COLO829 (cell line): ENCODE measurements at places on chromosomes 11 and 22.

GRCh38 chr11:124584681-124585372 lies 15.0 kb downstream of the OR8A1 start:
- DNase-seq = no peak

- DNase-seq = no peak
These were observed 219.6 kb upstream of the SESN3 start for GRCh38 chr11:95450547-95451123.

GRCh38 chr11:126160345-126161022 lies 51.0 kb downstream of the RPUSD4 start:
- DNase-seq = no peak

- no peak for DNase-seq
These were observed 368.9 kb downstream of the DDX10 start for GRCh38 chr11:109033627-109034338.

- DNase-seq = no peak
These were observed 136.0 kb upstream of the SORL1-AS1 start for GRCh38 chr11:121588747-121589146.

DNA sequence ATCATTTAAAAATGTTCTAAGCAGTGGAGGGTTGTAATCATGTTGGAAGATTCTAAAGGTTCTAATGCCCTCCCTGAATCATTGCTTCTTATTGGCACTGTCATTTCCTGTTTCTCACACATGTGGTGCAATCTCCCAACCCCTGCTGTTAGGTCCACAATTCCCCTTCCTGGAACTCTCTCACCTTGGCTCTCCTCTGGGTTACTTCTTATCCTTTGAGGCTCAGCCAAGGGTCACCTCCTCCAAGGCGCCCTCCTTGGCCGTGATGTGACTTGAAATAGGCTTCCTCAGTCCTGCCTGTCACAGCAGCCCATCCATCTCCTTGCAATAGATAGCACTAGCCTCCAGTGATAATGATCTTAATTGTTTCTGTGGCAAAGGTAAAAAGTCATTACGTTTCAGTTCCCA lies 149.8 kb downstream of the TTC17 start:
- DNase-seq = no peak

DNA sequence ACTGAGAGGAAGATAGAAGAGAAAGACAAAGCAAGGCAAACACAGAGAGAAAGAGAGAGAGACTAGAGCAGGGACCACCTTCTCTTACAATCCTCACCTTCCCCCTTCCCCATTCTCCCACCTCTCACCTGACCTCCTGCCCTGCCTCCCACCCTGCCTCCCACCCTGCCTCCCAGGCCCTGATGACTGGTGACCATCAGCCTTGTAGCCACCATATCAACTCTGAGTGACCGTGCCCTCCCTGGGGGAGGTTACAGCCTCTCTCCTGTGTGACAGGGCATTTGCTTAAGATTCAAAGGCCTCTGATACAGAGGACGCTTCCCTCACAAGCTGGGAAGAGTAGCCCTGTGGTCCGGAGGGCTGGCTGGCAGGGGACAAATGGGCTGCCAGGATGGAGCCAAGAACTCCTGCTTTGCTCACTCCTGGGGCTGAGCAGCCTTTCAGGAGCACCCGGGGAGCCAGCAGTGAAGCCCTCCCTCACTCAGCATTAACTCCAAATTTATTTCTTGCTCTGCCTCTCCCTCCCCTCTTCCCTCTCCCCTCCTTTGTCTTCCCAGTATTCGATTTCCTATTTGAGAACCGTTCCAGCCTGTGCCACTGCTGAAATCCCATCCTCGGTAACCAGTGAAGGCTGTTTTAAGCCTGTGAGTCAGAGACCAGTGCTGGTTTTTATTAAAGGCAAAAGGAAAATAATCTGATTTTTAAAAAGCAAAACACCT lies 125.2 kb upstream of the SYT13 start:
- no peak for DNase-seq

- DNase-seq = no peak
These were observed 22.7 kb upstream of the FGF19 start for GRCh38 chr11:69726481-69726880.
